ENCODE measurements at places on chromosomes 6 and 20.

GRCh38 chr20:61847420-61847748 lies 218.3 kb downstream of the TAF4 start:
- DNase-seq: no peak

- DNase-seq: no peak
Observed at GRCh38 chr20:1341561-1342265, 12.8 kb upstream of the SDCBP2 start.

DNA sequence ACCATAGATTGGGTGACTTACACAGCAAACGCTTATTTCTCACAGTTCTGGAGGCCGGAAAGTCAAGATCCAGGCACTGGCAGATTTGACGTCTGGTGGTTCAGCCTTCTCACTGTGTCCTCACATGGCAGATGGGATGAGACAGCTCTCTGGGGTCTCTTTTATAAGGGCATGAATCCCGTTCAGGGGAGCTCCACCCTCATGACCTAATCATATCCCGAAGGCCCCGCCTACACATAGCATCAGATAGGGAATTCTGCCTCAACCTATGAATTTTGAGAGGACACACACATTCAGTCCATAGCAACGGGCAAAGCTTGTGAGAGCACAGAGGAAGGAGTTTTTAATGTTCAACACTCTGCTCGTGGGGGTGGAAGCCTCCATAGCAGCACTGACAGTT lies 27.5 kb downstream of the DAAM2 start:
- DNase-seq: no peak

- no peak for DNase-seq
Observed at GRCh38 chr6:16840725-16841124, 79.5 kb upstream of the ATXN1 start.

DNA sequence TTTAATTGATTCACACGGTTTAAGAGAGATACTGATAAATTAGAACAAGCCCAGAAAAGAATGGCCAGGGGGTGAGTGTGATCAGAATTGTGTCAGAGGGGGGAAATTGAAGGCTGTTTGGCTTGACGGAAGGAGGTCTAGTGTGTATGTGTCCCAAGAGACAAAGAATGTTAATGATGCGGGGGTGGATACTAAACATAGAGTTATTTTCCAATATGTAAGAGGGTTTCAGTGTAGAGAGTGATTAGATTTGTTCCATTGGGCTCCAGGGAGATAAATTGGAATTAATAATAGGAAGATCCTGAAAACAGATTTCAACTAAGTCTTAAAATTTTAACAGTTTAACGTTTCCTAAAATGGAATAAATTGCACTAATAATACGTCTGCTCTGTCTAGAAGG lies 38.1 kb upstream of the UTRN start:
- DNase-seq: no peak

GRCh38 chr20:1429143-1429728 lies 36.4 kb upstream of the FKBP1A start:
- DNase-seq: no peak

DNA sequence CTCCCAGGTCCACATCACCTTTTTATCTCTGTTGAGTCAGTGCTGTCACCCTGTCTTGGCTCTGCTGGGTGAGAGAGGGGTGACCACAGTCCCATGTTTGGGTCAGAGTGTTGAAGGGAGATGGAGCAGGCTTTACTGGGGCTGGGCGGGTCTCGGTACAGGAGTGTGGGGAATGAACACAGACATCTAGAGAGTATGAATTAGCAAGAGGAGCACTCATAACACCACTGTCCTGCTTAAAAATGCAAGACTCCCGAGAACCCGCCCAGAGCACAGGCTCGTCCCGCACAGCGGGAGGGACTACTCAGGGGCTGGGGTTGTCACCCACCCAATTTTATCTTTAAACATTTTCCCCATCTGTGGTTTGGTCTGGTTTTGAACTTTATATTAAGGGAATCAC lies 27.5 kb upstream of the DACT2 start:
- DNase-seq: no peak

Measured in esophagus squamous epithelium (tissue), 5 donors.